Fibroblast of skin of back (primary cell): ENCODE measurements at places on chromosomes 12 and 14.

GRCh38 chr12:45268672-45269411 is 52.9 kb downstream of the ANO6 start:
- peak; percentile 95 for DNase-seq

- DNase-seq = no peak
Measured at GRCh38 chr12:89421092-89421835, 69.0 kb upstream of the DUSP6 start.

DNA sequence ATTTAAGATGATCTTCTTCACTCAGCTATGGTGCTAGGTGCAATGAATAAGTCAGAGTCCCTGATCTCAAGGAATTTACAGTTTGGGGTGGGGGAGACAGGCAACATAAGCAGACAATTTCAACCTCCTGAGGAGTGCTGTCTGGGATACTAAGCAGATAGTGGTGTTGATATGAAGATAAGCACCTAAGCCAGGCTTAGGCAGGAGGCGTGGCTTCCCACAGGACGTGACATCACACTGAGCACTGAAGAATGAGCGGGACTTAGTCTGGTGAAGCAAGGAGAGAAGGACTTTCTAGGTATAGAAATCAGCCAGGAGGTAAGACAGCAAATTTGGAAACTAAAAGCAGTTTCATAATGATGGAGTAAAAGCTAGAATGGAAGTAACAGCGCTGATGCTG is 6.8 kb downstream of the PRPH start:
- no peak for DNase-seq

- no peak for DNase-seq
Measured at GRCh38 chr12:12440784-12441428, 84.0 kb downstream of the BORCS5 start.

- DNase-seq = peak; percentile 5
Measured at GRCh38 chr12:117968826-117969659, at the start of gene KSR2. KSR2 (minus strand) TSS chr12:117968990; CDS start chr12:117968255, 735 bp downstream.

- DNase-seq = no peak
Measured at GRCh38 chr14:73719361-73719760, 5.2 kb upstream of the PNMA1 start.

- DNase-seq = no peak
Measured at GRCh38 chr14:29757711-29758233, 169.9 kb downstream of the PRKD1 start.

DNA sequence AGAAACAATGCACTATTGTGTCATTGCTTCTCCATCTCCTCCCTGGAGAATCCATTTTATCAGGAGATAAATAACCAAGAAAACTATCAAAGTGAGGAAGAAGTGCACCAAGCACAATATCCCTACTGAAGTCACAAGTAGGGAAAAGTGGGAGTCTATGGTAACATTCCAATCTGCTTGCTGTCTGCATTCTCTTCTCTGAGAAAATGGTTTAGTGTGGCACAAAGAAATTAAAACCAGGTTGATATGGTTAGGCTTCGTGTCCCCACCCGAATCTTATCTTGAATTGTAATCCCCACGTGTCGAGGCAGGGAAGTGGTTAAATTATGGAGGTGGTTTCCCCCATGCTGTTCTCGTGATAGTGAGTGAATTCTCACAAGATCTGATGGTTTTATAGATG is 209.7 kb downstream of the PRKD1 start:
- peak; percentile 63 for DNase-seq

DNA sequence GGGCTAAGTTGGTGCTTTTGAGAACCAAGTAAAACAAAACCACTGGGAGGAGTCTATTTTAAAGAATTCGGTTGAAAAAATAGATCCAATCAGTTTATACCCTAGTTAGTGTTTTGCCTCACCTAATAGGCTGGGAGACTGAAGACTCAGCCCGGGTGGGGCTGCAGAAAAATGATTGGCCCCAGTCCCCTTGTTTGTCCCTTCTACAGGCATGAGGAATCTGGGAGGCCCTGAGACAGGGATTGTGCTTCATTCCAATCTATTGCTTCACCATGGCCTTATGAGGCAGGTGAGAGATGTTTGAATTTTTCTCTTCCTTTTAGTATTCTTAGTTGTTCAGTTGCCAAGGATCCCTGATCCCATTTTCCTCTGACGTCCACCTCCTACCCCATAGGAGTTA is 1.8 kb upstream of the RAB5B start:
- DNase-seq = peak; percentile 66

GRCh38 chr14:70558356-70558755 is 23.6 kb upstream of the ADAM20 start:
- DNase-seq = no peak

GRCh38 chr14:58776516-58776915 is 138.8 kb downstream of the DACT1 start:
- DNase-seq = no peak

GRCh38 chr12:110743571-110744093 is 941 bp upstream of the PPP1CC start:
- no peak for DNase-seq

DNA sequence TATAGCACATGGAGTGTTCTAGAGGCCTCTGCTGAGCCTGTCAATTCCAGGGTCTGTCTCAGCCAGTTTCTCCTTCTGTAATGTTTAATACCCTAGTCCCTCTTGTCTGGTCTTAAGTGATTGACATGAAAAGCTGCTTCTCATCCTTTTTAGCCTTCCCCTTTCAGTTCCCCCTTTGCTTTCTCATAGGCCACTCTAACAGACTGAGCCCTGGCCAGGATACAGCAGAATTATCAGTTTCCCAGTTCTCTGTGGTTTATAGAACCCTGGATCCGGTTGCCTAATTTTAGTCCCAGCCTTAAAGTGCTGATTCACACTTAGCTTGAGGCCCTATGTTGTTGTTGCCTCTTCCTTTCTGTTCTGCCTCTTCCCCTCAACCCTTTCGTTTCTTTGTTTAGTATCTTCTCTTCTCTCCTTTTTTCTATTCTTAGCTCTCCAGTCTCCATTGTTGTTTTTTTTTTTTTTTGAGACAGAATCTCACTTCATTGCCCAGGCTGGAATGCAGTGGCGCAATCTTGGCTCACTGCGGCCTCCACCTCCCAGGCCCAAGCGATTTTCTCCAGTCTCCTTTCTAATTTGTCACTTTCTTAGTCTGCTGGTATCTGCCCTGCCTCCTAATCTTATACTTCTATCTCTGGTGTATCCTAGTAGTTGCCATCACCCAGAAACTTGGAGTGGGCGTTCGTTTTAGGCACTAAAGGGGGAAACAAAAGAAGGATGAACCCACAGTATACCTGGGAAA is 2.9 kb upstream of the BIN2 start:
- peak; percentile 77 for DNase-seq

DNA sequence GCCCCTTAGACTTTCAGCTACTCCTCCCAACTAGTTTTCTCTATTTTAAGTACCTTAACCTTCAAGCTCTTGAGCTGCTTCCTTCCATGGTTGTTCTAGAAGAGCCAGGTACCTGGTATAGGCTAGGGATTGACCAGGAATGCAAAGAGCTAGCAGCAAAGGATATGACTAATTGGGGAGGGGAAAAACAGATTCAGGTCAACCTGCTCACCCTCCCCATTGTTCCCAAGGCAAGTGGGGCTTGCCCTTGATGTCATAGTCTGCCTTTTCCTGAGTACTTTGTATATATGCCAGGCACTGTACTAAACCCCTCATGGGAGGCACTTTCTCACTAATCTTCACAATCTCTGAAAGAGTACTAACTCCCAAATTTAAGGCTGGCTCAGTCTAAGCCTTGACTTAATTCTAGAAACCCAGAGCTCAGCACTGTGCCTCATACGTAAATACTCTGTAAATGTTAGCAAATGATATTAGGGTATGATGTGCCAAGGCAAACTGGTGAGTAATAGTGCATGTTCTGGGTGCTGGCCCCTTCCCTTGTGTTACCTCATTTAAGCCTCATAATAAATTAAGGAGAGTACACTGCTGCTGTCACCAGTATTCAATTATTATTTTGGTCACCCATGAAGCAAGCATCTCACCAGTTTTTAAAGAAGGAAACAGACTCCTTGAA is 42.2 kb downstream of the SUDS3 start:
- no peak for DNase-seq

DNA sequence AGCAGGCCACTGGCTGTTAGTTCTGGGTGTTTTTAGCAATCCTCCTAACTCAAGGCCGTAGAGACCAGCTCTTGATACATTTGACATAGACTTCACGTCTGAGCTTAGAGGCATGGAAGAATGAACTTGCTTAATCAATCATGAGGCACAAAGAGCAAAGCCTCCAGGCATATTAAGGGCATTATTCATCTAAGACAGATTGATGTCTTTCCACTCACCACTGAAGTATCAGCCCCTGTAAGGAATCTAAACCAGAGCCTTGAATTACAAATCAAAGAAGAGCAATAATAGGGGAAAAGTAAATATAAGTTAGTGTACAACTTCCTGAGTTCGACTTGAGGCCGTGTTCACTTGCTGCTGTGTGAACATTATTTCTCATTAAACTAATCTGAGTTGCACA is 1470.7 kb downstream of the AACS start:
- DNase-seq = no peak

DNA sequence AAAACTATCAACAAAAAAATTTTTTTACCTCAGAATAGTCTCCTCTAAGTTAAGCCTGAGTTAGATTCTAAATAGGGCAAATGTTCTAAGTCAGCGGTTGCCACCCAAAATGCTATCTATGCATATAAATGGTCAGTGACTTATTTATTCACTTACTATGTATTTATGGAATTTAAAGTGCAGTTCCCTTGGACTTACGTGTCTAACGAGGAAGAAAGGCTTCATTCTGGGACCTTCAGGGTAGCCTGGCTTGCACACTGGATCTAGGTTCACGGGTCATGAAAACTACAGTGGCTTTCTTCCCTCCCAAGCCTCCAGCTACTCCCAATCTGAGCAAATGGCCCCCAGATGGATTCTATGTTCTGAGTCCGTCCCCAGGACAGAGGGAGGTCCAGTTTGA is 77.1 kb downstream of the ARF6 start:
- DNase-seq = no peak

DNA sequence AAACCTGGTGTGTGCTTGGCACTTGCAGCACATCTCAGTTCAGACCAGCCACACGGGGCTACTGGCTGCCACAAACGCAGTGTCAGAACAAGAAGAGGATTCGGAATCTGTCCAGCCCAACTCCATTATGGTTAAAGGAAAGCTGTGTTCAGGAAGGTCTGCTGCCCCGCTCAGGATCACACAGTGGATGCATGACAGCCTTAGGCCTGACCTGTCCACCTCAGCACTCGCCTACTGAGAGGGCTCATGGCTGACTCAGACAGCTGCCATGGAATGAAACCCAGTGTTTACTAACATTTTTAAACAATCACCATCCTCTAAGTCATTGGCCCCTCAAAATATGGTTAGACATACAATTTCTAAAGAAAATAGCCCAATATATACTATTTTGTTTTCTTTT is 5.6 kb upstream of the NIN start:
- no peak for DNase-seq

- DNase-seq = peak; percentile 24
Measured at GRCh38 chr12:80701388-80701787, 6.0 kb upstream of the MYF6 start.

DNA sequence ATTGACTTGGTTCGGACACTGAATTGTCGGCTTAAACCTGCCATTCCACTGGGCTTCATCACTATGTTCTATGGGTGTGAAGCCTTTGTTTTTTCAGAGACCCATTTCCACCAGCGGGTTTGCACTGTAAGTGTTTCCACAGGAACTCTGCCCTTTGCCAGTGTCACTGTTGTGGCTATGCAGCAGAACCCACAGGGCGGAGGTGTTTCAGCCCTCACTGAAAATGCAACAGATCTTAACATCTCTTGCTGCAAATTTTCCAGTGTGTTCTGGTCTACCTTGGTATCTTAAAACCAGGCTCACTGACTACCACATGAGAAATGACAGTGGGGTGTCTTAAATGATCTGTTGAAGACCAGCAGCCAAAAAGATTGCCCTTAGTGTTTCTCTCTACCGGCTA is 21.1 kb downstream of the PRKCH start:
- no peak for DNase-seq

GRCh38 chr12:127507341-127507740 is 759.6 kb upstream of the TMEM132C start:
- no peak for DNase-seq

- peak; percentile 34 for DNase-seq
Measured at GRCh38 chr12:53224061-53224896, 7.7 kb downstream of the RARG start.

DNA sequence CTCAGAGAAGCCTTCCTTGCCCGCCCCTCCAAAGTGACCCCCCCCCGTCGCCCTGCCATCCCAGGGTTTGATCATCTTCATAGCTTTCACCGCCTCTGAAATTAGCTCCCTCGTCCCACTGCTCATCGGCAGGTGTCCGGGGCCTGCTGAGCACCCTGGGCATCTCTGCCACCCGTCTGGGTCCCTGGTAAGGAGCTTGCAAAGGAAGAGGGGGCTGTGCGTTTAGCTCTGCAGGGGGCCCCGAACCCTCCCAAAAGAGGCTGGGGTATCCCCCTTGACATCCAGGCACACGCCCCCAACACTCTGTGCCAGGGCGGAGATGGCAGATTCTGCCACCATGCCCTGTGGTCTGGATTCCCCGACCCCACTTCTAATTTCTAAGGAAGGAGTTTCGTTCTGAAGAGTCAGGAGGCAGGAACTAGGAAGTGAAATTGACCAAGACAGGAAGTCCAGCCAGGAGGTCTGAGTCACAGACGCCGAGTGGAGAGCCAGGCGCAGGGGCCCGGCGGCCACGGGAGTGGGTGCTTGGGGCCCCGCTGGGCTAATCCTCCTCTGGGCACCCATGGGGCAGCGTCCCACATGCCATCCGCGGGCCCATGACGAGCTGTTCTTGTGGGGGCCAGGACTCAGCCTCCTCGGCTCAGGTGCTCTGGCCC is 95.7 kb downstream of the RFLNA start:
- DNase-seq = peak; percentile 85

- DNase-seq = peak; percentile 43
Measured at GRCh38 chr12:38905480-38906351, at the start of gene CPNE8. CPNE8 (minus strand) TSS chr12:38905591; CDS start chr12:38905534, 57 bp downstream.

DNA sequence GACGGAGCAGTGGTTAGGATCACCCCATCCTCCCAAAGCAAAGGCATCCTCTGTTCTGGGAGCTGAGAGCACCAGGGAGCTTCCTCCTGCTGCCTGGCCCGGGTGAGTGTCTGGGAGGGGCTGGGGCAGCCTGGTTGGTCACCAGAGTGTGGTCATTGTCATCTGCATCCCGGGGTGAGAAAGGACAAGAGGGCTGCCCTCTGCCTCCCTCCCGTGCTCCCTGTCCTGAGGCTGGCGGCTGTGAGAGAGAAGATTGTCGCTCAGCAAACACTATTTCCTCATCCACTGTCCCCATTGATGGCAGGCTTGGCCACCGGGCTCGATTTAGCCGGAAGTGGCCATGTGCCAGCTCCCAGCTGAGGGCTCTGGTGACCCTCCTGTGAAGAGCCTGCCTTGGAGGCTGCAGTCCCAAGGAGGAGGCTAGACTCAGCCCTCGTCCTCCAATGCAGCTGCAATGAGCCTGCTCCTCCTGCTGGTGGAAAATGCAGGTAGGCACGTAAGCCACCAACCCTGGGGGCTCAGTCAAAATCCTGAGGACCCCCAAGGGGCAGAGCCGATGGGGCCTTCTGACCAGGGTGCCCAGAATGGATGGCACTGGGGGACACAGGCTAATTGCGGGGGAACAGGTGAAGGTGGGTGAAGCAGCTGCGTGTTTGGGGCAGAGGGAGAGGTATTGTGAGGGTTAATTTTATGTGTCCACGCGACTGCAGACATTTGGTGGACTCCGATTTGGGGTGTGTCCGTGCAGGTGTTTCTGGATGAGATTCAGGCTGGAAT is 155.7 kb downstream of the KIF26A start:
- no peak for DNase-seq
